ENCODE measurements at places on chromosomes 5 and 9. TPM values are rescaled to one million over a fixed set of nuclear protein-coding genes. Genes with fewer than 3 reads are reported as not detected.

FLT4 gene
- total RNA-seq, result 6.3 TPM

GOLM1 gene
- total RNA-seq, result 36.6 TPM

PCDHGB6 gene
- 8.0 TPM for total RNA-seq

DNLZ gene
- total RNA-seq, result 24.1 TPM

SPAAR gene
- total RNA-seq, result 7.3 TPM

NDUFS4 gene
- total RNA-seq, result 29.8 TPM

ERCC8 gene
- 2.6 TPM for total RNA-seq

- H3K27me3 ChIP-seq, result no peaks in the 10 kb centered on the region
- H3K27ac ChIP-seq, result no peak overlapping the region
- DNase-seq, result peak; percentile 60
These were observed 12.0 kb upstream of the C9 start for GRCh38 chr5:39376293-39376714.

GRCh38 chr5:163574472-163575440 lies 69.3 kb downstream of the MAT2B start:
- H3K4me3 ChIP-seq, result no peak overlapping the region
- no peaks in the 10 kb centered on the region for H3K27me3 ChIP-seq
- H3K4me1 ChIP-seq, result no peaks in the 10 kb centered on the region
- H3K27ac ChIP-seq, result no peak overlapping the region
- DNase-seq, result no peak

DNA sequence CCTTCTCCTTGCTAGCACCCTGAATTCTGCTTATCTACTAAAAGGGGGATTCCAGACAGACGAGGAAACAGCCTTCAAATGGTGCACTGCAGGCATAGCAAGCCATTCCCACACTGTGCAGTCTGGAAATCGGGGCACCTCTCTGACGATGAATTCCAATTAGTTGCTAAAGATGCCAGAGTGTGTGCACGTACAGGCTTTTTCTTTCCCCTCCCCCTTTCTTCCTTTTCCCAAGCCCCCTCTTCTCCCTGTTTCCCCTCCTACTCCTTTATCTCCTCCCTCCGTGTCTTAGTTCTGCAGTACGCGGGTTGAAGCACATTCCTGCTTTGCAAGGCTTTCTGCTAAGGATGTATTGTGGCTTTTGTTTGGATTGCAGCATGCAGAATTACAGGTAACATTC lies at the start of gene GPR21:
GPR21 (plus strand) TSS at position 316 of the 400 bp plus-strand sequence. CDS start 900 bp downstream, outside the sequence.
- H3K4me1 ChIP-seq, result no peaks in the 10 kb centered on the region
- H3K27ac ChIP-seq, result no peak within 1 kb of the TSS
- H3K27me3 ChIP-seq, result no peaks in the 10 kb centered on the region
- H3K36me3 ChIP-seq, result no peaks in the 10 kb centered on the region

DNA sequence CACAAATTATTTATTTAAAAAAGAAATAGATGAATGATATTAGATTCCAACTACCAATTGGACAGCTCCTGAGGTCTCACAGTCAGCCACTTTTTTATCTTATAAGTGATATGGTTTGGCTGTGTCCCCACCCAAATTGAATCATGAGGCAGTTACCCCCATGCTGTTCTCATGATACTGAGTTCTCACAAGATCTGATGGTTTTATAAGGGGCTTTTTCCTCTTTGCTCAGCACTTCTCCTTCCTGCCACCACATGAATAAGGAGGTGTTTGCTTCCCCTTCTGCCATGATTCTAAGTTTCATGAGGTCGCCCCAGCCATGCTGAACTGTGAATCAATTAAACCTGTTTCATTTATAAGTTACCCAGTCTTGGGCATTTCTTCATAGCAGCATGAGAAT lies 12.9 kb downstream of the NLN start:
- H3K4me3 ChIP-seq, result no peak overlapping the region
- no peaks in the 10 kb centered on the region for H3K4me1 ChIP-seq
- no peaks in the 10 kb centered on the region for H3K27me3 ChIP-seq
- no peak overlapping the region for H3K27ac ChIP-seq
- no peaks in the 10 kb centered on the region for H3K36me3 ChIP-seq

GRCh38 chr9:98302150-98302549 lies 46.7 kb upstream of the TBC1D2 start:
- H3K27ac ChIP-seq, result no peak overlapping the region
- H3K27me3 ChIP-seq, result no peaks in the 10 kb centered on the region
- H3K36me3 ChIP-seq, result no peaks in the 10 kb centered on the region
- DNase-seq, result no peak

- peak; percentile 53 for DNase-seq
- H3K36me3 ChIP-seq, result no peaks in the 10 kb centered on the region
- H3K27me3 ChIP-seq, result no peaks in the 10 kb centered on the region
- no peak overlapping the region for H3K4me3 ChIP-seq
- peaks cover 3% of the 10 kb centered on the region for H3K4me1 ChIP-seq
- peak overlapping the region; percentile 46 for H3K27ac ChIP-seq
These were observed 11.1 kb downstream of the NIPSNAP3B start for GRCh38 chr9:104774831-104775573.

GRCh38 chr5:122187426-122187825 lies 58.1 kb downstream of the ZNF474 start:
- H3K27ac ChIP-seq, result no peak overlapping the region
- DNase-seq, result no peak
- no peaks in the 10 kb centered on the region for H3K36me3 ChIP-seq
- no peak overlapping the region for H3K4me3 ChIP-seq
- H3K27me3 ChIP-seq, result no peaks in the 10 kb centered on the region

DNA sequence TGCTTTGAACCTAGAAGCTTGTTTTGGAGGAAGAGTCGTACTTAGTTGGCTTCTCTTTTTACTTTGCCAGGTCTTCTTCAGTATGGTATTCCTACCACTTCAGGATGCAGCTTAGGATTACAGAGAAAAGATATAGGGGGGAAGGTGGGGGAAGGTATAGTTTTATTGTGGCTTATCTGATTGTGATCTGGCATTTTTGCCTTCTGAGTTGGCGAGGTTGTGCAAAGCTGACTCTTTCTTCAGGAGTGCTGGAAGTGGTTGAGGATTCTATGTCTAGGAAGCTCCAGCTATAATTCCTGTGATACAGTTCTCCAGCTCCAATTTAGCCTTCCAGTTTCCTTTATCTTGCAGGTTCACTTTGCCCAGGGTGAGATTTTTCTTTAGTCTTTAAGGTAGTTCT lies 7.0 kb downstream of the CDC42SE2 start:
- DNase-seq, result no peak
- H3K4me1 ChIP-seq, result peaks cover 47% of the 10 kb centered on the region
- no peak overlapping the region for H3K27ac ChIP-seq
- no peaks in the 10 kb centered on the region for H3K36me3 ChIP-seq
- H3K4me3 ChIP-seq, result no peak overlapping the region

DNA sequence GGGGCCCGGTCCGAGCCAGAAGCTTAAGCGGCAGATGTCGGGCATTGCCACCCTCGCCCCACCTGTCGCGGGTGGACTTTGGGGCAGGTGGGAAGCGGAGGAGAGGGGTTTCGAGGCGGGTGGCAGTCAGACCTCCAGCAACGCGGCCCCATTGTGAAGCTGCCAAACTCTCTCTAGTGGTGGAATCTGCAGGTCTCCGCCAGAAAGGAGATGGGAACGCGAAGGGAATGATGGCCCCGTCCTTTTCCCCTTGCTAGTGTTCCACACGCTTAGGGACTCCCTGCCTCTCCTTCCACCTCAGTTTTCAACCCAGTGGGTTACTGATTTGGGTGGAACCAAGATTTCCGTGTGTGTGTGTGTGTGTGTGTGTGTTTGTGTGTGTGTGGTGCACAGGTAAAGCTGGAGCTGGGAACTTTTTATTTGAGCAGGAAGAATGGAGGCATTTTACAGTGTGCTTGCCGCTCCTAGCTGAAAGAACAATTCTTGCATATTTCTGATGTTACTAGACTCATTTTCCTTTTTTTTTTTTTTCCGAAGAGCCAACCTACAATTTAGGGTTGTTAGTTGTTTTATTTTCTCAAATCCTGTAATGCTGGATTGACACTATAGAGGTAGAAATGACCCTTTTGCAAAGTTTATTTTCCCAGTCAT lies 1.3 kb downstream of the MACIR start:
- H3K27me3 ChIP-seq, result no peaks in the 10 kb centered on the region
- peak overlapping the region; percentile 87 for H3K27ac ChIP-seq
- H3K4me1 ChIP-seq, result peaks cover 45% of the 10 kb centered on the region
- H3K4me3 ChIP-seq, result peak overlapping the region; percentile 100
- no peaks in the 10 kb centered on the region for H3K36me3 ChIP-seq
- no peak for DNase-seq

GRCh38 chr9:105883847-105884246 lies 189.5 kb downstream of the TMEM38B start:
- no peaks in the 10 kb centered on the region for H3K27me3 ChIP-seq
- no peak for DNase-seq
- no peak overlapping the region for H3K4me3 ChIP-seq
- no peaks in the 10 kb centered on the region for H3K36me3 ChIP-seq

GRCh38 chr5:109455598-109456096 lies 45.9 kb upstream of the PJA2 start:
- peak; percentile 19 for DNase-seq
- no peak overlapping the region for H3K4me3 ChIP-seq
- peak overlapping the region; percentile 18 for H3K27ac ChIP-seq
- no peaks in the 10 kb centered on the region for H3K27me3 ChIP-seq
- H3K36me3 ChIP-seq, result no peaks in the 10 kb centered on the region

DNA sequence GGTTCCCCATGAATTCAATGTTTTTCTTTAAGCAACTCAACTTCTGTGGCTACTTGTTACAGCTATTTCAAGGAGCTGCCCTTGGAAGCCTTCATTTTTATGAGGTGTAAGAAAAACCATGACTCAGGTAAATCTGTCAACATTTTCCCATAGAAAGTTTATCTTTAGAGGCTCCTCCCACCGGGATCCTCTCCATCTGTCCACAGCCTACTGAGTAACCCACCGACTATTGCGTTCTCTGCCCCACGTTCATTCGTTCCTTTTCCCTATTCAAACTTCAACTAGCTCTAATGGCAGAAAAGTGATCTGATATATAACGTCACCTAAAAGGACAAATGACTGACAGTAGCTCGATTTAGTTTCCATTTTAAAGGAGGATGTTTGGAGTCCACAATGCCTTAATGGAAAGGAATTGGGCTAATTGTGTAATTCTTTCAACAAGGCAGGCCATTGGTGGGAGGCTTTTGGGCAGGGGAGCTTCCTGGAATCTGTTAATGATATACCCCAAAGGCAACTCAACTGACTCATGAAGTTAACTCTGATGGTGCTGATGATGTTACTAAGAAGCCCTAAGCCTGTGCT lies 29.3 kb upstream of the NR3C1 start:
- no peaks in the 10 kb centered on the region for H3K27me3 ChIP-seq
- no peaks in the 10 kb centered on the region for H3K36me3 ChIP-seq
- H3K4me3 ChIP-seq, result no peak overlapping the region
- H3K27ac ChIP-seq, result no peak overlapping the region
- H3K4me1 ChIP-seq, result no peaks in the 10 kb centered on the region

DNA sequence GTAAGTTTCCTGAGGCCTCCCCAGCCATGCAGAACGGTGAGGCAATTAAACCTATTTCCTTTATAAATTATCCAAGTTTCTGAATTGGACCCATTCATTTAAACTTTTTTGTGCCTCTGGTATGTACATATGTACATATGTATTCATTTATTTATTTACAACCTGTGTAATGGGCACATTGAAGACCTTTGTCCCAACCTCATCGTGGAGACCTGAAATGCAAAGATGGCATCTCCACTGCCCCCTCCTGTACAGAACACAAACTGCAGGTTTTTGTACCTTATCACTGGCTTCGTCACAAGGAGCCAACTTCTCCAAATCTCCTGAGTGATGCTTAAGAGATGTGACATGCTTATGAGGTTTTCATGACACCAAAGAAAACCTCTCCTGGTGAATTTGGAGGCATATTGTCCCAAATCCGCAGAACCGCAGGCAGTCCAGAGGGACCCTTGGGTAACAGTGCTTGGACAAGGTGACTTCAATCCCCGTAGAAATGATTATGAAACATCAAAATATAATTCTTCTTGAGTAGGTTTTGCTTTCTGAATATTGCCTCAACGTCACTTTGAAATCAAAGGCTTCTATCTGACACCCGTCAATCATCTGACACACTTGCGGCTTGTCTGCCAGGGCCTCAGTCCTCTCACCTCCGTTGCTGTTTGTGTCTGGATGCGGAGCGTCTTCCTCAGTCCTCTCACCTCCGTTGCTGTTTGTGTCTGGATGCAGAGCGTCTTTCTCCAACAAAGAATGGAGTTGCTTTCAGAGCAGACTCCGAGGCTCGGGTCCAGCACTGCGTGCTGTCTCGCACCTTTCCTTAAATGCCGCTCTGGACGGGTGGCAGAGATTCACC lies 135.0 kb upstream of the IRX4 start:
- H3K27me3 ChIP-seq, result no peaks in the 10 kb centered on the region
- DNase-seq, result peak; percentile 25
- no peak overlapping the region for H3K27ac ChIP-seq
- no peak overlapping the region for H3K4me3 ChIP-seq
- no peaks in the 10 kb centered on the region for H3K4me1 ChIP-seq
- no peaks in the 10 kb centered on the region for H3K36me3 ChIP-seq

DNA sequence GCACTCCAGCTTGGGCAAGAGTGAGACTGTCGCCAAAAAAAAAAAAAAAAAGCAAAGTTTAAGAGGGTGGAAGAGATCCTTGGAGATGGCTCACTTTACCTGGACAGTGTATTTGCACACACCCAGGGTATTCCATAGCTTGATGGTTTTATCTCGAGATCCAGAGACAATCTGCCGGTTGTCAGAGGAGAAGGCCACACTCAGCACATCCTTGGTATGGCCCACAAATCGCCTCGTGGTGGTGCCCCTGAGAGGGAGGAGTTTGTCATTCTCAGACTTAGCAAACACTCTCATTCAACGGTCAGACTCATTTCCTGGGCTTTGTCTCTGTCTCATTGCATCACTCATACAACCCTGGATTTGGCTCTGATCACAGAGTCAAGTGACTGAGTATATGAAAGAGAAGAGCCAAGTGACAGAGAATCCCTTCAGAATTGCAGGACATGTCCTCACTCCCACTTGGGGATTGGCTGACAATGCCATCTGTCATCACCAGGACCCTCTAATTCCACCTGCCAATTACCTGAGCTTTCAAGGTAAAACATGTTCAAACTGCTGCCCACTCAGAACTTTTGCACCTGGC lies 2.2 kb downstream of the RACK1 start:
- H3K36me3 ChIP-seq, result peaks cover 24% of the 10 kb centered on the region
- no peak overlapping the region for H3K4me3 ChIP-seq
- peak overlapping the region; percentile 90 for H3K27ac ChIP-seq
- H3K27me3 ChIP-seq, result no peaks in the 10 kb centered on the region
- peaks cover 55% of the 10 kb centered on the region for H3K4me1 ChIP-seq

DNA sequence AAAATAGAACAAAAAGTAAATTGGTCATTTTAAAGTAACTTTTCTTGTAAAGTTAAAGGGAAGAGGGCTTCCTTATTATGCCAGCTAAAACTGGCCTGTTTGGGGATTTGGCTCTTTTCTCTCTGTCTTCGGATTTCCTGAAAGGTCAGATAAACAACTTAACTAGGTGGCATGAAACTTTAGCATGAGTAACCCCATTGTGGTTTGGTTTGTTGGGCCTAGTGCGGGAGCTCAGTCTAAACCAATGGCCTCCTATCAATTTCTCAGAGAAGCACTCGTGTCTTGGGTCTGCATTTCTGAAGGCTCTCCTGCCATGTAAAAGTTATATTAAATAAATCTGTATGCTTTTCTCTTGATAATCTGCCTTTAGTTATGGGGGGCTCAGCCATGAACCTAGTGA lies 48.5 kb upstream of the ANKH start:
- no peak overlapping the region for H3K27ac ChIP-seq
- H3K4me1 ChIP-seq, result peaks cover 15% of the 10 kb centered on the region
- no peaks in the 10 kb centered on the region for H3K36me3 ChIP-seq

- H3K4me1 ChIP-seq, result peaks cover 69% of the 10 kb centered on the region
- peaks cover 10% of the 10 kb centered on the region for H3K36me3 ChIP-seq
- no peak overlapping the region for H3K4me3 ChIP-seq
- no peaks in the 10 kb centered on the region for H3K27me3 ChIP-seq
These were observed 30.4 kb upstream of the LTC4S start for GRCh38 chr5:179763215-179763945.

- no peak overlapping the region for H3K4me3 ChIP-seq
- peaks cover 6% of the 10 kb centered on the region for H3K4me1 ChIP-seq
- no peak for DNase-seq
- no peaks in the 10 kb centered on the region for H3K36me3 ChIP-seq
- no peaks in the 10 kb centered on the region for H3K27me3 ChIP-seq
These were observed 105.0 kb downstream of the ACTL7B start for GRCh38 chr9:108750661-108751215.

Measured in body of pancreas (tissue), 4 donors.